ENCODE measurements at places on chromosomes 16 and 17. TPM values are rescaled to one million over a fixed set of nuclear protein-coding genes. Genes with fewer than 3 reads are reported as not detected.

Gene ADAD2
- total RNA-seq = 1.9 TPM

Gene VTN
- total RNA-seq = 0.42 TPM

Gene RAB11FIP4
- total RNA-seq = 28.9 TPM

Gene SNX20
- total RNA-seq = 2.1 TPM

Gene NPIPA8
- total RNA-seq = 20.2 TPM

Gene IRX5
- total RNA-seq = 64.8 TPM

Gene B9D1
- 21.7 TPM for total RNA-seq

Gene RBFOX1
- 0.32 TPM for total RNA-seq

Gene CACNG1
- not detected for total RNA-seq

Gene MPDU1
- total RNA-seq = 77.4 TPM

Gene NPIPB2
- total RNA-seq = 10.4 TPM

Gene TBC1D3
- not detected for total RNA-seq

Gene NLRC3
- 0.51 TPM for total RNA-seq

Gene PRSS33
- total RNA-seq = not detected

Gene NEUROD2
- total RNA-seq = not detected

Gene HS3ST6
- 60.1 TPM for total RNA-seq

Gene STH
- not detected for total RNA-seq

GRCh38 chr17:17258998-17259397 lies 22.0 kb upstream of the FLCN start:
- no peak for DNase-seq

GRCh38 chr16:1188432-1189189 lies 35.7 kb downstream of the CACNA1H start:
- DNase-seq = no peak

DNA sequence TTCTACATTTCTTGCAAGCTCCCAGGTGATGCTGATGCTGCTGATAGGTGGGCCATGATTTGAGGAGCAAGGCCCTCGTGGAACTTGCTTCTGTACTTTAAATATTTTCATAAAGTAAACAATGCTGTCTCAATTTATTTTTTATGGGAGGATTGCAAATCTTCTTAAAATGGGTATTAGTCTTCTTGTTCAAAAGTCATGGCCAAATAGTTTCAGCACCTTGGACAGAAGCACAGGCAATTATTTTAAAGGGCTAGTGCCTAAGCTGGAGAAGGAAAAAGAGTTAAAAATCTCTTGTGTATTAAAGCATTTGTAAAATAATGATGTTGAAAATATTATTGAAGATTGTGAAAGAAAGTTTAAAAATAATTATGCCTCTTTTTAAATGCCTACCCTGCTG lies 50.5 kb downstream of the GPR139 start:
- no peak for DNase-seq

- DNase-seq = no peak
Observed at GRCh38 chr16:54846766-54847165, 83.9 kb upstream of the IRX5 start.

DNA sequence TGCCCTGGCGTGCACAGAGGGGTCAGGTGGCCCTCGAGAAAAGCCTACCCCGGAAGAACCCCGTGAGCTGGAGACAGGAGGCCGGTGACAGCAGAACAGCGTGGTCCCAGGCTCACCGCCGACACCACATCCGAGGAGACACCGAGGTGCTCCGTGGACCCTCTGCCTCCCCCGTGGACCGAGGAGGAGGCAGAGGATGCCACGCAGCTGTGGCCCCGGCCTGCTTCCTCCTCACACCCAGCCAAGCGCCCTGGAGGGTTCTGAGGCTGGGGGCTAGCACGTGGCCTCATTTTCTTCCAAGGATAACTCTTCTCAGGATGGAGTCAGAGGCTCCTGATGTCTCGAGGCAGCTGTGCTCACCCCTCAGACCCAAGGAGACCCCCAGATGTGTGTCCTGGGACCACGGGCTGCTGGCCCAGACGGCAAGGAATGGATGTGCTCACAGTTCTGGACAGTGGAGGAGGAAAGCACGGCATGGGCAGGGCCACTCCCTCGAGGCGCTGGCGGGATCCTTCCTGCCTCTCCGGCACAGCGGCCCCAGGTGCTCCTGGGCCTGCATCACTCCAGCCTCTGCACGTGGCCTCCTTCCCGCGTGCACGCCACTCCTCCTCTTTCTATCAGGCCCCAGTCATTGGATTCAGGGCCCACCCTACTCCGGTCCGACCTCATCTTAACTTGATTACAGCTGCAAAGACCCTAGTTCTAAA lies 4.4 kb upstream of the PVALEF start:
- DNase-seq = no peak

DNA sequence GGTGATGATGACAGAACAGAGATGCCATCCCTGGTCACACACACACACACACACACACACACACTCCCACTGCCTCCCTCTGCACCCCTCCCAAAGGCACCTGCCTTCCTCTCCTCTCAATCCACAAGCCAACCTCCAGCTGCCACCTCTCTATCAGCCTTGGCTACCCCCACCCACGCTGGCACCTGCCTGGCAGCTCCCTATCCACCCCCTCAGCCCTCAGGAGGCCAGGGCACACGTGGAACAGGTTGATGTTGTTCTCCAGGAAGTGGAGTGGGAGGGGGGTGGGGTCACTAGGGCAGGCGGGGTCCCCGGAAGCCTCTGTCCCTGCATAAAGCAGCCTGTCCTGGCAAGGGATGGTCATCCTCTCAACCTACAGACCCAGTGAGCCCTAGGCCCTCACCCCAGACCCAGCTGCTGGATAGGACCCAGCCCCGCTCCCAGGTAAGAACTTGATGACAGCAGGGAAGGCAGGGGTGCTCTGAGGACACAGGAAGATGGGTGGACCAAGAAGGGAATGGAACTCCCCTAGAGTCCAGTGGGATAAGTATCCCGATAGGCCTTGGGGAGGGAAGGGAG lies at the start of gene GSDMA:
TSS of gene GSDMA (plus strand) at position 363 of the 579 bp plus-strand sequence. CDS start 2,684 bp downstream, outside the sequence.
- no peak for DNase-seq

DNA sequence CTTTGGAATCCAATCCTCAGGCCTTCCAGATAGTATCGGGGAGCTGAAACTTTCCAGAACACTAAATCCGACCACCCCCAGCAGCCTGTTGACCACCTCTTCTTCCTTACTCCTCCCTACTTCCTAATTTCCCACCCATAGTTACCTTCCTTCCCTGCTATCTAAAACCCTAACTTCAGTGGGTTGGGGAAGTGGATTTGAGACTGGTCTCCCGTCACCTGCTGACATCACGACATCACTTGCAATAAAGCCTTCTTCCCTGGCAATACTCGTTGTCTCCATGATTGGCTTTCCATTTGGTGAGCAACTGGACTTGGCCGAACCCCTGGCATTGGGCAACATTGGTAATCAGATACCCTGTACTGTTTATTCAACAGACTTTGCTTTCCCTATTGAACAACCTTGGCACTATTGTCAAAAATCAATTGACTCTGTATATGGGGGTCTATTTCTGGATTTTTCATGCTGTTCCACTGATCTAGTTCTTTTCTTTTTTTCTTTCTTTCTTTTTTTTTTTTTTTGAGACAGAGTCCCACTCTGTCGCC lies 11.8 kb upstream of the FOXK2 start:
- DNase-seq = no peak

DNA sequence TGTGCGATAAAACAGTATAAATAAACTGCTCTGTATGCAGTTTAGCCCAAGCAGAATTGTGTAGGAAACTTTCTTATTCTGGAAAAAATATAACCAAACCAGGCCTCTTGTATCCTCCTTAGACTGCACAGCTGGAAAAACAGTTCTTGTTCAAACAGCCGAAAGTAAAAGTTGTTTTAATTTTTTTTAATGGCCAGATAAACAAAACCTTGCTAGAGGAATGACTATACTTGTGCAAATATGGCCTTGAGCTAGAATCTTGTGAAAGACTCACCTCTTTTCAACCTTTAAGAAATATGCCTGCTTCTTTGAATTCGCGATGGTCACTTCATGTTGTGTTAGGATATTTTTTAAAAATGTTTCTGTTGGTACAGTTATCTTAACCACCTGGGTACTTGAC lies 114.5 kb upstream of the MAF start:
- DNase-seq = no peak

GRCh38 chr17:79154446-79154845 lies 79.8 kb downstream of the ENGASE start:
- no peak for DNase-seq

GRCh38 chr16:72569677-72570076 lies 397.7 kb upstream of the PMFBP1 start:
- no peak for DNase-seq

DNA sequence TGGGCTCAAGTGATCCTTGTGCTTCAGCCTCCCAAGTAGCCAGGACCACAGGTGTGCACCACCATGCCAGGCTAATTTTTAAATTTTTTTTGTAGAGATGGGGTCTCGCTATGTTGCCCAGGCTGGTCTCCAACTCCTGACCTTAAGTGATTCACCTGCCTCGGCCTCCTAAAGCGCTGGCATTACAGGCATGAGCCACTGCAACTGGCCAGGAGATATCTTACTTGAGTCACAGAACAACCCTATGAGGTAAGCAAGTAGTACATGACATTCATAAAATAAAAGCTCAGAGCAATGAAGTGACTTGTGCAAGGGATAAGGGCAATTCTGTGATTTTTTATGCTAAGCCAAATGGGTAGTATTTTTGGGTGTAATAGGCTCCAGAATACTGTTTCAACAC lies 57.3 kb downstream of the CDC27 start:
- no peak for DNase-seq

DNA sequence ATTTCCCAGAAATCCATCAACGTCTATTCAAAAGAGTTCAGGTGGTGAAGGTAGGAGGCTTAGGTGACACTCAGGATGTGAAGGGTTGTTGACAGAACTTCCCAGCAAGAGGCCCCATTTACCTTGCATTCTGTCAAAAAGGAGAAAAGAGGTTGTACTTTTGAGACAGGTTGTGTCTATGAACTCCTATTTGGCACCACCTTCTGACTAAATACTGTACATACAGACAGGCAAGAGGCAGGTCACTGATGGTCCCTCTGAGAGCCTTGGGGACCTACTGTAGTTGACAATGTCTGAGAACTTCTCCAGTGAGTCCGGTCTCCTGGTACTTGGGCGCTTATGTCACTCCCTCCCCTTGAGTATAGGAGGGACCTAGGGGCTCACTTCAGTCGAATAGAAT lies 479.3 kb upstream of the ZFHX3 start:
- DNase-seq = no peak

DNA sequence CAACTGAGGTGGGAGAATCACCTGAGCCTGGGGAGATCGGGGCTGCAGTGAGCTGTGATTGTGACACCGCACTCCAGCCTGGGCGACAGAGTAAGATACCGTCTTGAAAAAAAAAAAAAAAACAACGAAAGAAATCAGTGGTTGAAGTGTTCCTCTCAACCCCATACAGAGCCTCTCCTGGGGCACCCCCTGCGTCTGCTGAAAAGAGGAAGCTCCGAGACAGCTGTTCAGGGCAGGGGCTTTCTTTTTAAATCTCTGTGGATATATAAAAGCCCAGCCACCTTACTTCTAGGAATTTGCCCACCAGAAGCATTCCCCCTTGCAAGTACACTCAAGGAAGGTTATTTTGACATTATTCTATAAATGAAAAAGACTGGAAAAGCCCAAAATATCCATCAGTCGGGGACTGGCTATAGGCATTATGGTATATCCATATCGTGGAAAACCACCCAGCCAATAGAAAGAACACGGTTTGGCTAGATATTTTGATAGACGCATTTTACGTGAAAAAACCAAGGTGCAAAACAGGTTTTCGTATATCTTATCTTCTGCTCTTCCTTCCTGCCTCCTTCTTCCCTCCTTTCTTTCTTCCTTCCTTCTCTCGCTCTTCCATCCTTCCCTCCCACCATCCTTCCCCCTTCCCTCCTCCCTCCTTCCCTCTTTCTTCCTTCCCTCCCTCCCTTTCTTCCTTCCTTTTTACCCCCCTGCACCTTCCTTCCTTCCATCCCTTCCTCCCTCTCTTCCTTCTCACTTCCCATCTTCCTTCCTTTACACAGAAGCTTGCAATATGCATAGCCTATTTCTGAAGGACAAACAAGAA lies 9.2 kb upstream of the CCL22 start:
- DNase-seq = no peak

DNA sequence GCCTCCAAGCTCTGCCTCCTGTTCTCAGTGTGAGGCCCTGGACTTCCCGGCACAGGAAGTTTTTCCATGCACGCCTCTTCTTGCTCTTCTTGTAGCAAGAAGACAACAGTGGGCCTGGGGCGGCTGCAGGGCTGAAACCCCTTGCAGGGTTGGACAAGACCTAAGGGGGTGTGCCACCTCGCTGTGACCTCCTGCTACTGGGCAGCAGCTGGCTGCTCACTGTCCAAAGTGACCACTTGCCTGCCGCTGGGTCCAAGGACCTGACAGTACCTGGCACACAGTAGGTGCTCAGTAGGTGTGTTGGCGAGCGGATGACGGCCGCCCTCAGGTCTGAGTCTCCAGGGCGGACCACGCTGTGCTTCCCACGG lies 331.6 kb downstream of the C16orf95 start:
- DNase-seq = no peak

GRCh38 chr16:15686287-15686686 lies 36.2 kb downstream of the NDE1 start:
- no peak for DNase-seq

DNA sequence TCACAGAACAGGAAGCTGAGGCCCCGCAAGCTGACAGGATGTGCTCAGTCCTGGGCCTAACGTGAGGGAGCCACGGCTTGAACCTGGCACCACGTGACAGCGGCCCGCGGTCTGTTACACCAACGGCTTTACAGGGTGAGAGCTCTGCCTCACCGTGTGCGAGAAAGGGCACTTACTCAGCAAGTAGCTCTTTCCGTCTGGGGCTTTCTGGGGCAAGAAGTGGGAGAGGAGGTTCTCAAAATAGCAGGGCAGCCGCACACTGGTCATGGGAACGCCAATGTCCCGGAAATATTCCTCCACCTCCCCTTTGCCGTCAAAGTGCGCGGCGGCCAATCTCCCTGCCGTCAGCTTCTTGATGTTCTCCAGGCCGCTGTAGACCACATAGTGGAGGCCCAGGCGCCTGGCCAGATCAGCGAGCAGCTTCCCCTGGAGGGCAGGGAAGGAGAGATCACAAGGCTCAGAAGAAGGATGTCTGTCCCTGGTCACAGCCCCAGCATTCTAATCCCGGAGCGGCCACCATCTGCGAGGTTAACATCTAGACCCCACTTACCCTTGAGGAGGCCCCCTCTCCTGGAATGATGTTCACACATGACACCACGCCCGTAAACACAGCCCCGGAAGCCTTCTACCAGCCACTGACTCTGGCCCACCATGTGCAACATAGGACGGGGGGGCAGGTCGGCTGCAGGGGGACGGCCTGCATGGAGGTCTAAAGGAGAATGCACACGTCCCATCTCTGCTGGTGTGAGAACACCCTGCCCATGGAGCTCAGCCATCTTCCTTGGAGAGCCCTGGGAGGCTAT lies 8.2 kb downstream of the NMRAL1 start:
- no peak for DNase-seq

GRCh38 chr17:31448467-31449077 lies 57.1 kb downstream of the RAB11FIP4 start:
- DNase-seq = no peak

Data from suprapubic skin (tissue), 4 donors.